ENCODE measurements at places on chromosomes 12 and 14.
A peak's percentile ranks its signal among the peaks of the same experiment; 100 is the strongest.

DNA sequence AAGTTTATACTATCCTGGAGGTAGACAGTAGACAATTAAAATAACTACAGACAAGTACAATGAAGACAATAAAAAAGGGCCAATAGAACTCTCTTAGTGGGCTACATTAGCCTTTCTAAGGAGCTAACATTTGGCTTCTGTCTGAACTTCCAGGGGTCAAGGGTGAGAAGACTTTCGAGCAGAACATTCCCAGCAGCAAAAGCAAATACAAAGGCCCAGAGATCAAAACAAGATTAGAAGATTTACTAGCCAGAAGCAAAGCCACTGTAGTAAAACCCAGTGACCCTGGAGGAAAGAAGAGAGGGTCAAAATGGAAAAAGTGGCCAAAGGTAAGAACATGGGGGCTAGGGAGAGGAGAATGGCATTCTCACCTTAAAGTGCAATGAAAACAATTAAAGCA lies 63.2 kb downstream of the ATP2B1 start:
- no peak for DNase-seq

- DNase-seq: no peak
Observed at GRCh38 chr12:13094367-13094766, 9.1 kb downstream of the GSG1 start.

DNA sequence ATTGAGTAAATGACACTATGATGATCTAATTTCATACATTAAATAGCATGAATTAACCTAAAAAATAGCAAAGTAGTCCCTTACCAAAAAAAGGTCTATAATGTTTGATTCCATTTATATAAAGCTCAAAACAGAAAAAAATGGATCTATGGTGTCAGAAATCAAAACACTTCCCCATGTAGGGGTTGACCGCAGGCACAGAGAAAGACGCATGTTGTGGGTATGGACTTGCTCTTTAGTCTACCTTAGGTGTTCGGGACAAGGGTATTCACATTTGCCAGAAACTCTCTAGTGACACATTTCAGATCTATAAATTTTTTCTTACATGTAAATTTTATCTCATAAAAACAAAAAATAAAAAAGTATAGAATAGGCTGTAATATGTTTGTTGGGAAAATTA lies 1262.9 kb downstream of the TMEM121 start:
- DNase-seq: no peak

DNA sequence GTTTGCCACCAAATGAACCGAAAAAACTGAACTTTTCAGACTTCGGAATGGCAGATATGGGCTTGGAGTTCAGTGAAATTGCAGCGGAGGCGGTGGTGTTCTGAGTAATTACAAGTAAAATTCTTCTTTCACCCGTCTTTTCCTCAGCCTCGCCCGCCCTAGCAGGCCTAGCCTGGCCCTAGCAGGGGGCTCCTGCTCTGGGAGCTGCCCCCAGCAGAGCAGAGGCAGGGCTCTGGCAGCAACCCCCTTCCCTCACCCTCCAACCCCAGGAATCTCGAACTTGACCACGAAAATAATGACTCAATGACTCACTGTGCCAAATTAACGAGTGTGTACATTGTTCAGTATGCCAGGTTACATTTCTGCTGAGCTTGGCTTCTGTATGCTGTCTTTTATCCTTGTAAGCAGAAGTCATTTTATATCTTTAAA lies 1.1 kb downstream of the PAPLN start:
- no peak for DNase-seq

GRCh38 chr12:111359914-111360276 lies 9.0 kb downstream of the PHETA1 start:
- DNase-seq: no peak

GRCh38 chr14:96088911-96089310 lies 49.7 kb downstream of the C14orf132 start:
- DNase-seq: no peak

DNA sequence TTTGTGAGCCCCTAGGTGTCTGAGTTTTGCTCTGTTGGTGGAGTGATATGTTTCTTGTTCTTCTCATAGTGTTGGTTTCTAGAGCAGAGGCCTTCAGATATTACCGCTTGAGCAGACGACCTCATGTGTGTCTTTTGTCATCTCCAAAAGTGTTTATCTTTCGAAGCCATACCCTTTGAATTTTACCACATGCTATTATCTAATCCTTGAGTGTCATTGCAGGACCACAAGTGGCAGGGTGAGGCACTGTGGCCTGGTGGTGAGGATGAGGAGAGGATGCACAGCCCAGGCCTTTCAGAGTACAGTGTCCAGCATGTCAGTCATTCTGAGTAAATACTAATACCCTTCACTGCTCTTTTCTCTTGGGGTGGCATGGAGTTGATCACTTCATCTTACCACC lies 57.2 kb upstream of the CISTR start:
- DNase-seq: no peak

GRCh38 chr12:70638639-70639360 lies 1.6 kb upstream of the PTPRB start:
- no peak for DNase-seq

DNA sequence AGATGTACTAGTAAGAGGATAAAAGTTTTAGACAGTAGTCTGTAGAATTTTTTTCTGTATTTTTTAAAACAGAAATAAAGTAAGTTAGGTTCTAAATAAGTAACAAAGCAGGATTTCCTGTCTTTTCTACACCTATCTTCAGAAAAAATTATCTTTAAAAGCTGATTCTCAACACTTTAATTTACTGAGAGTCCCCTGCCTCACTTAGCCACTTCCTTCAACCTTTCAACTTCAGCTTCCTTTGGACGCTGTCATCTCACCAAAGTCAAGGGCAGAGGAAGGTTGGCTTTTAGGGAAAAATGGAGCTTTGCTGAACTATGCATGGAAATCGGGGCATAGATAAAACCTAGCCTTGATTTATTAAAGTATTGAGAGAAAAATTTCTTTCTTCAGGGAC lies 44.9 kb upstream of the CERS5 start:
- no peak for DNase-seq

- no peak for DNase-seq
Observed at GRCh38 chr14:39957987-39958386, 525.8 kb upstream of the FBXO33 start.

- no peak for DNase-seq
Observed at GRCh38 chr12:31562594-31563328, 28.2 kb downstream of the DENND5B start.

- DNase-seq: no peak
Observed at GRCh38 chr14:39474416-39474911, 42.2 kb upstream of the FBXO33 start.

- no peak for DNase-seq
Observed at GRCh38 chr14:61671082-61671481, 24.2 kb upstream of the HIF1A start.

- no peak for DNase-seq
Observed at GRCh38 chr12:19238540-19238939, 109.0 kb downstream of the PLEKHA5 start.

DNA sequence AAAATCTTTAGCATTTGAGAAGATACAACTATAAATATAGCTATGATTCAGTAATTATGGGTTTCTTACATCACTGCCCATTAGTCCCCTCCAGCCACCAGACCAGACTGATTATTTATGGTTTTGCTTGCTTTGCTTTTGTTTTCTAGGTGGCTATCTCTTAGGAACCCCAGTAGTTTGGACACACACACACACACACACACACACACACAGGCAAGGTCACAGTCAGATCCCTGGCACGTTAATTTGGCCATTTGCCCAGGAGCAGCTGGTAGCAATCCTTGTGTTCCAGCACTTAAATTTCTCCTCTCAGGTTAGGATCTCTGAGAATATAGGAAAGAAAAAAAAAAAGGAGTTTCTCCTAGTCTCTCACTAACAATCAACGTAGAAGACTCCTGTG lies 90.2 kb upstream of the RESF1 start:
- DNase-seq: peak; percentile 10

- DNase-seq: no peak
Observed at GRCh38 chr12:55041345-55042055, 21.7 kb downstream of the NEUROD4 start.

DNA sequence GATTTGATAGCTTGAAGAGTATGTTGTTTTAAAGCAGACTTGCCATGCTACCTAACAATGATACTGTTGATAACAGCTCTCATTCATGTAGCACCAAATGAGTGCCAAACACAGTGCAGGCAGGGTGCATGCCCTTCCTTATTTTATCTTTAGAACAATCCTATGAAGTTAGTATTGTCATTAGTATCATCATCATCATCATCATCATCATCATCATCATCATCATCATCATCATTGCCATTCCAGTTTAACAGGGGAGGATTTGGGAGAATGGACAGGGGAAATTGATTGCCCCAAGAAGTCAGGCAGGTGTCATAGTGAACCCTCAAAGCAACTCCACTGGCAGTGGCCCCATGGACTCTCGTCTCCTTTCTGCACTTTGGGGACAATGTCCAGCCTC lies 734.9 kb downstream of the VRK1 start:
- DNase-seq: no peak

DNA sequence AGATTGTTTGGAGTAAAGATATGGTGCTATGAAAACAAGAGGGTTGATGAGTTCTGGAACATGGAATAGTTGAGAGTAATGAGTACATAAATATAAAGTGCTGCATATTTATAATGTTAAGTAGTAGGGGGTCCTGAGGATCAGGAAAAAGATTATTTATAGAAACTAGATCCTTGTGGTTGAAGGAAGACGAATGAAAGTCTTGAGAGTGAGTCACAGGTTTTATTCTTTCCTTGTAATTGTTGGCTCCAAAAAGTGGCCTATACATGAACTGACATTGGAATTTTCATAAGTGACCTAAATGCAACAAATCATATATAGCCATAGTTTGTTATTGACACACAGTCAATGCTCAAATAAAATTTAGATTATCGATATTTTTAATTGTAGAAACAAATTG lies 440.4 kb upstream of the PRICKLE1 start:
- no peak for DNase-seq

DNA sequence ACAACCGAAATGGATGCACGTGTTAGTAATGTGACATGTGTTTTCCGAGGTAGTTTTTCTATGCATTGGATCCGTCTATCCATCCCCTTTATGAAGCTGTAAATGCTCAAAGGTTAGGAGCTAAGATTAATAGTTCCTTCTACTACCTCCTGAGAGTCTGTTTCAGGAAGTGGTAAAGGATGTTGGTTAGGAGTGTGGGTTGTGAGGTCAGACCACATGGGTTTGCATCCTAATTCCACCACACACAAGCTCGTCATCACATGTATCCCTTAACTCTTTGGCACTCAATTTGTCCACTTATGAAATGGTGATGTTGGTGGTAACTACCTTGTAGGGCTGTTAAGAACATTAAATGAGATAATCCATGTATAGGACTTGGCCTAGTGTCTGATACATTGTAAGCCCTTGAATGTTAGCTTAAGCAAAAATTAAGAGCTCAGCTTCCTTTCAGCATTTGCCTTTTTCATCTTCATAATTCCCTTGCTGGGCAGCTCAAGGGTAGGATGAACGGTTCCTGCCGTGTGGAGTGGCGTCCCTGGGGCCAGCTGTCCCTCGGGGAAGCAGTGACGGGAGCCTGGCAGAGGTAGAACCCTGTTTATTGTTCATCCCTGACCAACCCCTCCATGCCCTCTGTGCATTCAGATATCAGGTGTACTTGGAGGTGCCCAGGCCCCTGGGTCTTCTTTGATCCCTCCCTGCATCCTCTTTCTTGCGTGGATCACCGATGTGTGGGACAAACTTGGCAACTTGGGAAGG lies 52.3 kb downstream of the TSPAN9 start:
- no peak for DNase-seq

GRCh38 chr14:69093631-69094421 lies 59.1 kb downstream of the DCAF5 start:
- no peak for DNase-seq

- peak; percentile 92 for DNase-seq
Observed at GRCh38 chr14:26872515-26873361, 274.9 kb upstream of the NOVA1 start.

DNA sequence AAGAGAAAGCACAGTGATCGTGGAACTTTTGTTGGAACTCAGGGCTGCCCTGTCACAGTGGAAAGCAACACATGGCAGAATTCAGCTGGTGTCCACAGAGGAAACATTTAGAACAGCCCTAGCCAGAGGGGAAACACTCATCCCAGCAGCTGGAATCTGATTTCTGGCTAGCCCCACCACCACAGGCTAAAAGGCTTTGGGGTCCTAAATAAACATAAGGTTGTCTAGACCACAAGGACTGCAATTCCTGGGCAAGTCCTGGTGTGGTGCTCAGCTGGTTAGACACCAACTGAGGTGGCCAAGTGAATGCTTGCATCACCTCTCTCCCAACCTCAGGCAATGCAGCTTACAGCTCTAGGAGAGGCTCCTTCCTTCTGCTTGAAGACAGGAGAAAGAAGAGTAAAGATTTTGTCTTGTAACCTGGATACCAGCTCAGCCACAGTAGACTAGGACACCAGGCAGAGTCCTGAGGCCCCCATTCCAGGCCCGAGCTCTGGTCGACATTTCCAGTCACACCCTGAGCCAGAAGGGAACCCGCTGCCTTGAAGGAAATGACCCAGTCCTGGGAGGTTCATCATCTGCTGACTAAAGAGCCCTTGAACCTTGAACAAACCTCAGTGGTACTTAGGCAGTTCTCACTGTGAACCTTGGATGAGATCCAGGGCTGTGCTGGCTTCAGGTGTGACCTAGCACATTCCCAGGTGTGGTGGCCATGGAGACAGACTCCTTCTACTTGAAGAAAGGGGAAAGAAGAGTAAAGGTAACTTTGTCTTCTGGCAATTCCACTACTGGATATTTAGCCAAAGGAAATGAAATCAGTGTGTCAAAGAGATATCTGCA lies 85.4 kb upstream of the PLXNC1 start:
- DNase-seq: no peak

- DNase-seq: no peak
Observed at GRCh38 chr14:53452005-53452673, 299.0 kb upstream of the DDHD1 start.

GRCh38 chr14:88422919-88423650 lies 37.6 kb downstream of the SPATA7 start:
- no peak for DNase-seq

- DNase-seq: no peak
Observed at GRCh38 chr14:69693801-69694729, 72.9 kb upstream of the SRSF5 start.

- no peak for DNase-seq
Observed at GRCh38 chr12:131619106-131619642, 91.7 kb upstream of the SFSWAP start.

- no peak for DNase-seq
Observed at GRCh38 chr14:100041271-100041670, 24.0 kb upstream of the EVL start.

DNA sequence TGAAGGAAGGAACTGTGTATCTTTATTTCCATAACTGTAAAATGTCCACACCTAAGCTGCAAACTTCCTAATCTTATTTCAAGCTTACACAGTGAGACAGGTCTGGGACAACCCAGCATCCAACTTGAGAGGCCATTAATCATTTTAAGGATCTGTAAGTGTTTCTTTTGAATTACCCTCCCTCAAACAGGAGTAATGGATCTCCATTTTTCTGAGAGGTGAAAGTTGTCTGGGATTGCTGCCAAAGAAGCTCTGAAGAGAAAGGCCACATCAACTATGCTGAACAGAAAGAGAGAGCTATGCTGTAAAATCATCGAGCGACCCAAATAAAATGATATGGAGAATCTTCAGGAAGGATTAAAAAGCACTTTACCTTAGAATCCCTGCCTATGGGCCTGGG lies 131.7 kb upstream of the CPNE8 start:
- DNase-seq: peak; percentile 76
